Calu3 (cell line): ENCODE measurements at places on chromosomes 1 and 21.
A peak's percentile ranks its signal among the peaks of the same experiment; 100 is the strongest.

- no peak for DNase-seq
- no peaks in the 10 kb centered on the region for H3K27me3 ChIP-seq
- no peak overlapping the region for H3K4me3 ChIP-seq
- peaks cover 32% of the 10 kb centered on the region for H3K4me1 ChIP-seq
- H3K27ac ChIP-seq = no peak overlapping the region
- peaks cover 25% of the 10 kb centered on the region for H3K36me3 ChIP-seq
Measured at GRCh38 chr1:226003502-226004170, 4.5 kb upstream of the SDE2 start.

GRCh38 chr1:85576266-85576641 lies 4.3 kb upstream of the CCN1 start:
- peak overlapping the region; percentile 76 for H3K4me3 ChIP-seq
- DNase-seq = no peak
- no peaks in the 10 kb centered on the region for H3K27me3 ChIP-seq
- peaks cover 31% of the 10 kb centered on the region for H3K4me1 ChIP-seq
- peak overlapping the region; percentile 32 for H3K27ac ChIP-seq

DNA sequence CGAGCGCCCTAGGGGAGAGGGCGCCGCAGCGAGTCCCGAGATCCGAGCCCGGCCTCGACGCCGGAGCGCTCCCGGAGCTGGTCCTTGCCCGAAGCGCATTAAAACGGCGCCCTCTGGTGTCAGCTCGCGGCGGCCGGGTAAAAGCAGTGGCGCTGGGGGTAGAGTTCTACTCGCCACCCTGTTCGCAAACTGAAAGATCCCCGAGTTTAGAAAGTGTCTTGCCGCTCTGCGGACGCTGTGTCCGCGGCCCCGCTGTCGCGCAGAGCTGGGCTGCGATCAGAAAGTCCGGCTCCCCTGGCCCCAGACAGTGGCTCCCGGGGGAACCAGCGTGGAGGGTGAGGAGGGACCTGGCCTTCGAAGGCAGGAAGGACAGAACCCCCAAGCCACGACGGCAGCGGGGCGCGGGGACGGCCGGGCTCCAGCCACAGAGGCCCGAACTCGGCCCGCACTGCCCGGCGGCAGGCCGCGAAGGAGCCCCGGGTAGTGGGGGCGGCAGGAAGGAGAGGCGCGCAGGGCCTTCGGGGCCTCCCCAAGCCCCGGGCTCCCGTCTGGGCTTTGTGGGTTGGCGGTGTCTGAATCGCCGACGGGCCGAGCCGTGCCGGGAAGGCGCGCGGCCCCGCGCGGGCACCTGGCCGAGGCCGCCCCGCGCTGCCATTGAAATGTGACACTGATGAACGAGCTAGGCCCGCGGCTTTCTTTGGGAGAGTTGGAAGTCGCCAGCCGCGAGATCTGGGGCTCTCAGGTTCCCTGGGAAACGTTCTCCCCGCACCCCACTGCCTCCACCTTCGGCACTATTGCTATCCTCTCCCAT lies 39.1 kb upstream of the NFIA start:
- H3K36me3 ChIP-seq = peaks cover 7% of the 10 kb centered on the region
- no peaks in the 10 kb centered on the region for H3K4me1 ChIP-seq
- peak overlapping the region; percentile 74 for H3K4me3 ChIP-seq

DNA sequence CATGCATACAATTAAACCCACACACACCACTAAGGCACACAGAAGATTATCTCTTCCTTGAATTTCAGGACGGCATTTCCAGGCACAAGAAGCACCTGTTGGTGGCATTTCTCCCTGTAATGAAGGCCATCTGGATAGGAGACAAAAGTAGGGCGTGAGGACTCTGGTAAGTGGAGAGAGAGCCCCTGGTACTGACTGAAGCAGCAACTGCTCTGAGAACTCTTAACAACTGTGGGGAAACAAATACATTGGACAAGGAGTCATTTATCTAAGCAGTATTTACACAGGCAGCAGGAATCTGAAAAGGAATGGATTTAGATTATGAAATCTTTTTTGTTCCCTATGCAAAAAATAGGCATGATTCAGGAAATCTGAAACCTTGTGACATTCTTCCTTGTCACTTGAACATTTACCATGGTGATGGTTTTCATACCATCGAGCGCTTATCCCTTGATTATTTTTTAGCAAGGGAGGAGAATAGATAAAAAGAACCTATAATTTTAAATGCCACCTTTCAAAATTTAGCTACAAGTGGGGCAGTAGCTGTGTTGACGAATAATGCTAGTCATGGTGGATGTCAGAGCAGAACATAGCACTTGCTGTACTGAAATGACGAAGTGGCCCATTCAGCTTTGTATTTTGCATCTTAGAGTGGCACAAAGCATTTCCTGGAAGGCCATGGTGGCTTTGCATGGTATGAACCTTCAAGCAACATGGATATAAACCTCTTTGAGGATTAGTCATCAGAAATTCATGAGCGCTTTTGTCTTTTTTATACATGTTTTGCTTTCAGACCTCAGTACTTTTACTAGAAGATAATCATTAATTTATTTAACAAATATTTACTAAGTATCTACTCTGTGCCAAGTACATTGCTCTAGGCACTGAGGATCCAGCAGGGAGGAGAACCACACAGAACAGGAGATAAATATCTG lies 362.0 kb downstream of the ADGRL2 start:
- DNase-seq = no peak
- H3K4me1 ChIP-seq = peaks cover 27% of the 10 kb centered on the region
- H3K4me3 ChIP-seq = no peak overlapping the region
- peak overlapping the region; percentile 43 for H3K27ac ChIP-seq

- no peaks in the 10 kb centered on the region for H3K4me1 ChIP-seq
- H3K4me3 ChIP-seq = no peak overlapping the region
- peaks cover 70% of the 10 kb centered on the region for H3K27me3 ChIP-seq
- no peaks in the 10 kb centered on the region for H3K36me3 ChIP-seq
Measured at GRCh38 chr1:39622427-39622826, 17.0 kb downstream of the HEYL start.

DNA sequence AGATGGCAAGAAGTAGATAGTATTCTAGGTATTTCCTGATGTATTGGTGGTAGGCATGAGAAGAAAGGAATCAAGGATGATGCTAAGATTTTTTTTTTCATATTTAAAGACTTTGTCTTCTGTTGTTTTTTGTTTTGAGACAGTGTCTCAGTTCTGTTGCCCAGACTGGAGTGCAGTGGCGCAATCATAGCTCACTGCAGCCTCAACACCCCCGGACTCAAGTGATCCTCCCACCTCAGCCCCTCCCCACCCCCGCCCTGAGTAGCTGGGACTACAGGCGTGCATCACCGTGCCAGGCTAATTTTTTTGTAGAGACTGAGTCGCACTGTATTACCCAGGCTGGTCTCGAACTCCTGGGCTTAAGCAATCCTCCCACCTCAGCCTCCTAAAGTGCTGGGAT lies 2.8 kb upstream of the CAPZB start:
- H3K4me1 ChIP-seq = peaks cover 27% of the 10 kb centered on the region
- no peak for DNase-seq
- H3K27ac ChIP-seq = no peak overlapping the region
- H3K27me3 ChIP-seq = peaks cover 17% of the 10 kb centered on the region
- H3K36me3 ChIP-seq = peaks cover 30% of the 10 kb centered on the region
- no peak overlapping the region for H3K4me3 ChIP-seq
